Hepatic stellate cell (primary cell): ENCODE measurements at places on chromosomes 7 and 10.

DNA sequence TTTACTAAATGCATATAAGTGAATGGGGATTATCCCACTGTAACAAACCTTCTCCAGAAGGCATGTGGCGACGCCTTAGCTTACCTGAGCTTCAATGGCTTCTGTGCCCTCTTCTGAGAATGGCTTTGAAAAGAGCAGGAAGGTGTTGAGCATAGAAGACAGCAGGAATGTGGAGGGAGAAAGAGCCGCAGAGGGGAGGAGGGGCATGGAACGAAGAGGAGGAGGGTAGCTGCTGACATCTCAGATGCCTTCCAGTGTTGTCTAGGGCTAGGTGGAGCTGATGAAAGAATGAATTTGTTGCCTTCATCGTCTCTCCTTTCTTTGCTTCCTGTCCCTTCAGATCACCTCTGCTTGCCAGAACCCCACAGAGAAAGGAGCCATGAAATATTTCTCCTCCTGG, 86.2 kb downstream of the ITIH5 start:
- DNase-seq: no peak

GRCh38 chr10:811379-812175, 119.9 kb downstream of the LARP4B start:
- no peak for DNase-seq

GRCh38 chr7:111329367-111330234, 232.7 kb downstream of the IMMP2L start:
- DNase-seq: no peak

GRCh38 chr7:108629651-108630400, 60.2 kb downstream of the DNAJB9 start:
- DNase-seq: no peak

DNA sequence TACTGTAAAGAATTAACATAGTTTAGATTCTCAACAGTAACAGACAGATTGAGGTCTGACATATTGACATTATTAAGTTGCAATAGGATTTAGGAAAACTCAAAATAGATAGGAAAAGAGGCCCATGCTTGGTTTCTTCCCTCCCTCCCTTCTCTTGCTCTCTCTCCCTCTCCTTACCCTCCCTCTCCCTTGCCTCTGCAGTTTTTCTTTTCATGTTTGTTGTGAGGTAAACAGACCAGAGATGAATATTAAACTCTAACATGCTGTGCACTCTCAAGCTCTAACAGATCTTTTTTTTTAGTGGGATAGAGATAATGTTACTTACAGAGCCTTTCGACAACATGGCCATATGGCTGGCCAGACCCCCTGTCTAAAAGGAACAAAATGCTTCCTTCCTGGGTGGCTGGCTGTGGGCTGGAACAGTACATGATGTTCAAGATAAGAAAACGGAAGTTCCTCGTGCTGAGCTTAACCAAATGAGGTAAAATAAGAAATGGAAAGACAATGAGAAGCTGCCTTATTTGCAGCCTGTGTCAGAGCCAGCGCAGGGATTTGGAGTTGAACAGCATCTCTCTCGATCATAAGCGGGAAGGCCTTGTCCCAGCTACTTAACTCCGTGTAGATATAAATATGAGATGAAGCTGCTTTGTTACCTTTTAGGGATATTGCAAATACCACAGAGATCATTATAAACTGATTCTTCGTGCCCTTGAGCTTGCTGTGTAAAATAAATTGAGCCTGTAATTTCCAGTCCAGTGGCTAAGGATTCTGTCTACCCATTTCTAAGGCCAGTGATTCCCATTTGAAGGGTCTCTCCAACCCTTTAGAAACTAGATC, 391.9 kb upstream of the NPVF start:
- DNase-seq: no peak

DNA sequence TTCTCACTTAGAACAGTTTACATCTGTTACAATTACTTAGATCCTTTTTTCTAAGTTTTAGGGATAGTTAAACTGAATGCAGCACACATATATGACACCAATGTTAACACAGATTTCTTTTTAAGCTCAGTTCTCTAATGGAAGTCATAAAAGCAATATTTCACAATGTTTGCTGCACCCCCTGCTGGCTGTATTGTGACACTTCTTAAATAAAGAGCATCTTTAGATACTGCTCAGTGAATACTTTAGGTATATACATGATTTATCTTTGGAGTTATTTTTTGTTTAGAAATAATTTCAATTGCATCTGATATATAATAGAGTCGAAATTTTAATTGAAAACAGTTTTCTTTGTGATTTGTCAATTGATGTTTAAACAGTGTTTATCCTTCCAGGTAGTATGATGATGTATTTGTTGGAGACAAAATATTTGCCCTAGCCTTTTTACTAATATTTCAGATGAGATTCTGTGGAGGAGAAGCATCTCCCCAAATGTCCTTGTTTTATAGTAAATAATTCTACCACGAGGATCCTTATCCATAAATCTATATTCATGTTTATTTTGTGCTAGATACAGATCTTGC, 174.4 kb downstream of the ST7 start:
- no peak for DNase-seq

GRCh38 chr10:69960988-69961880, 91.4 kb upstream of the MACROH2A2 start:
- DNase-seq: no peak

GRCh38 chr10:106566873-106567272, 597.6 kb downstream of the SORCS1 start:
- no peak for DNase-seq

GRCh38 chr7:90768301-90768700, 172.2 kb downstream of the CDK14 start:
- no peak for DNase-seq
